ENCODE measurements at places on chromosomes 7 and 10.

DNA sequence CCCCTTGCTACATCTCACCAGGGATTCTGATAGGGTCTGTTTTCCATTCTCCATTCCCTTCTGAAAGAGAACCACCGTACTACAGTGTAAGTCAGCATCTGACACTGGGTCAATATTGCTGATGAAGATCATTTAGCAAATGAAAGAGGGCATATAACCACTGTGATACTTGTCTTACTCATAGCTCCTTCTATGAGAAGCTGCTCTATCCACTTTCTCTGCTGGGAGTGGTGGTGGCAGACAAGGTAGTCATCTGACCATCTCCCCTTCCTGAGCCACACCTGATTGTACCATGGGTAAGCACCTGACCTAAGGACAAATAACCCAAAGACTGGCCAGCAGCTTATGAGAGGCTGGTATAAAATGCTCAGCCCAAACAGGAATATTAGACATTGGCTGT, 220.4 kb downstream of the DOCK4 start:
- DNase-seq, result no peak

- no peak for DNase-seq
Observed at GRCh38 chr10:127283576-127283975, 87.2 kb upstream of the INSYN2A start.

DNA sequence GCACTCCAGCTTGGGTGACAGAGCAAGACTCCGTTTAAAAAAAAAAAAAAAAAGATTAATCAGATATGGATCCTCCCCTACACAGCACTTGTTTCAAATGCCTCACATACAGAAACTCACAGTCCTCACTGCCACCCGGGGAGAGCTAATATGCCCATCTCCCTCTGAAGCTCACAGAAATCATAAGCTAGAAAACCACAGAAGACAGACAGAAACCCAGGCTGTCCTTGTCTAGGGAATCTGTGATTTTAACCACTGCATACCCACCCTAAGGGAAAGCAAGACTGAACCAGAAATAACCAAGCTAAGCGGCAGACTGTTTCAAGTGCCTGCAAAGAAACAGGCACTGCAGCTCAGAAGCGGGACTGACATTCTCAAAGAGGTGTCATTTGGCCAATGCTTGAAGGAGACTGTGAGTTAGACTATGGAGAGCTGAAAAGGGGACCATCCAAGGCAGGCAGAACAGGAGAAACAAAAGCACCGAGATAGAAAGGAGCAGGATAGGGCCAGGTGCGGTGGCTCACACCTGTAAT, 37.6 kb downstream of the SLC37A3 start:
- DNase-seq, result no peak

GRCh38 chr7:132697003-132697402, 120.7 kb upstream of the PLXNA4 start:
- no peak for DNase-seq

DNA sequence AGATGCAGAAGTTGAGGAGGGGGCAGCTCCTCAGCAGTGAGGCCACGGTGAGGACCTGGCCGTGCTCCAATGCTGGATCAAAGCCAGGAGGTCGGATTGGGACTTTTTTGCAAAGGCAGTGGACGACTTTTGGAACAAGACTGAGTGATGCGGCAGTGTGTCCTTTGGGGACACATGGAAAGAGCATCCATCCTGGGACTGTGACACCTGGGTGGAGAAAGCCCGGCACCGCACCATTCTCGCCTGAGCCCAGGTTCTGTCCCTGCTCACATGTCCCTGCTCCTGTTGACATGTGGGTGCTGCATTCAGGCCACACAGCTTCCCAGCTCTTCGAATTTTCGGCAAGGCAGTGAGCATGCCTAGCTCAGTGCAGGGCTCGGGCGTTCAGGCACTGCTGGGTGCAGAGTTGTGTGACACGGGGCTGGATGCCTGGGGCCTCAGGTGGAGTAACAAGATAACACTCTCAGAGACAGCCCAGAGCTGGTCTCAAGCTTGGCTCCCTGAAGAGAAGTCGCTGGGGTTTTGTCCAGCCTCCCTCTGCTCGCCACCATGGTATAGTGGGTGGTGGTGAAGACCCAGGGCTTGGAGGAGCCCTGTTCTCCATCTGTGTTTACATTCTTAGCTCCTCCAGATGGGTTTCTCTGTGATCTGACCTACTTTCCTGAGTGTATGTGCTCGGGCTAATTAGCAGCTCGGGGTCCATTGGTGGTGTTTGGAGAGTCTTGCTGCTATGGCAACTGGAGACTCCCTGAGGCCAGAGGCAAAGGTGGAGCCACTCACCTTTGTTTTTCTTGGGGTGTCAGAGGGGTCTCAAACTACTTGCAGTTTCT, 111.7 kb upstream of the BTBD16 start:
- no peak for DNase-seq

DNA sequence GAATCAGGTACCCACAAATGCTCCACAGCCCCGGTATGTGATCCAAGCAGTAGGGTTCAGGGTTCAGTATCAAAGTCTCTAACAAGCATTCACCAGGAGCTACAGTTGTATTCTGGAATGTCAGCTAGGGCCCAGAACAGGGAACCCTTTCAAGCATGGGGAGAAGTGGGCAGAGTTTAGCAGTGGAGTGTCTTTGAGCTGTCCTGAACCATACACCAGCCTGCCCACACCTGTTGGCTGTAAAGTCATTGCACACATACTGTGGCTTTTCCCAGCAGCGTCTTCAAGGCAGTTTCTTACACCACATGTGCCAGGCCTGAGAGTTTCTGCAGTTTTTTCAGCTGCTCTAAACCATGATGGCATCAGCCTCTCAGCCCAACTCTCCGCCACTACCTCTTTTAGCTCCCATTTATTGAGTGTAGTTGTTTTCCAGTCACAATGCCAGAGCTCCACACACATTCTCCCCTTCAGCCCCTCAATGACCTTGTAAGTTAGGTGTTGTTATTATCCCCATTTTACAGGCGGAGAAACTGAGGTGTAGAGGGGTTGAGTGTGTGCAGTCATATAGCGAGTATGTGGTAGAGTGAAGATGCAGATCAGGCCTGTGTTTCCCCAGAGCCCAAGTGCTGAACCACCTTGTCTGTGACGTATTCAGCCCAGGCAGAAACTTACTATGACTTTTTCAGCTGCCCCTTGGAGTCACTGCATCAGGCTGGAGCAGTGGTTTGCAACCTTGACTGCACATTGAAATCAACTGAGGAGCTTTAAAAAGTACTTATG, 83.1 kb downstream of the CHN2 start:
- DNase-seq, result no peak

GRCh38 chr10:80281292-80281691, 8.2 kb downstream of the MAT1A start:
- DNase-seq, result no peak
